ENCODE measurements at places on chromosomes 4 and X. TPM values are rescaled to one million over a fixed set of nuclear protein-coding genes. Genes with fewer than 3 reads are reported as not detected.
A peak's percentile ranks its signal among the peaks of the same experiment; 100 is the strongest.

DNA sequence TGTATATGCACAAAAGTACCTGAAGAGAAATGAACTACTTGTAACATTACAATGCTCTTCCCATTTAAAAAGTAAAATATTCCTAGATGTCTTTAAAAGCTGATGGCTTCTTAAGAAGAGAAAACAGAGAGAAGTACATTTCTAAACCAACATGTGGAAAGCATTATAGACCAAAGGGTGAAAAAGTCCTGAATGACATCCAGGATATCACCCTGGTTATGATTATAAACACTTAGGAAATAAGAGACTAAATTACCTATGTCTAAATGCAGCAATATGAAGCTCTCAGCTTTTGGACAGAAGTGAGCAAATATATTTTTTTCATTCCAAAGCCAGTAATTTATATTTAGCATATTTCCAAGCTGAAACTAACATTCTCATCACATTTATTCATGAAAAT lies 21.7 kb upstream of the EGFL6 start:
- H3K27me3 ChIP-seq = no peaks in the 10 kb centered on the region
- no peaks in the 10 kb centered on the region for H3K36me3 ChIP-seq
- no peaks in the 10 kb centered on the region for H3K4me1 ChIP-seq

DNA sequence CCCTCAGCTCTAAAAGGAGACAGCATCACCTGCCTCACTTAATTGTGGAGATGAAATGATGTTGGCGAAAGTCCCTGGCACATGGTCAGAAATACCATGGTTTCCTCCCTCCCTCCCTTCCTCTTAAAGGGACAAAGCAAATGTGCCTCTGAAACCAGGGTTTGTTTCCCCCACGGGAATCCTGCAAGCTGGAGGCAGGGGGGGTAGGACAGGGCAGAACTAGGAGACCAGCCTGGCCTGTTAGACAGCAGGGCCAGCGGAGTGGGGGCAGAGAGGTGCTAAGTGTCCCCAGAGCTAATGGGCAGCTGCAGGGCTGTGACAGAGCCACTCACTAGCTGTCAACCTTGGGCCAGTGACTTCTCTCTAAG lies 5.7 kb downstream of the RTL5 start:
- H3K27me3 ChIP-seq = no peaks in the 10 kb centered on the region
- no peaks in the 10 kb centered on the region for H3K36me3 ChIP-seq
- no peak overlapping the region for H3K27ac ChIP-seq
- no peak overlapping the region for H3K4me3 ChIP-seq
- no peaks in the 10 kb centered on the region for H3K4me1 ChIP-seq

DNA sequence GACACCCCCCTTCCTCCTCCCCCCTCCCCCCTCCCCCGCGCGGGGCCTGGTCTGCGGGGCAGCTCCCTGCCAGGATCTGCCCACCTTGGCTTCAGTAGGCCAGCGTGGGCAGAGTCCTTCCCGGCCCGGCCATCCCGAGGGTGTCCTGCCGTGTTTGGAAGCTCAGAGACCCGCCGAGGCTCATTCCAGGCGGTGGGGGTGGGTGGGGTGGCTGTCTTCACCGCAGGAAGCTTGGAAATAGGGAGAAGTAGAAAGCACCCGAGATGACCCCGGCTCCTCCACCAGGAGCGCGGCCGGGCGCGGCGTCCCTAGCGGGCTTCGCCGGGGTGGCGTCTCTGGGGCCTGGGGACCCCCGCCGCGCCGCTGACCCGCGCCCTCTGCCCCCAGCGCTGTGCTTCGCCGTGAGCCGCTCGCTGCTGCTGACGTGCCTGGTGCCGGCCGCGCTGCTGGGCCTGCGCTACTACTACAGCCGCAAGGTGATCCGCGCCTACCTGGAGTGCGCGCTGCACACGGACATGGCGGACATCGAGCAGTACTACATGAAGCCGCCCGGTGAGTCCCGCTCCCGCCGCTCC lies 1.6 kb downstream of the NAT8L start:
- no peaks in the 10 kb centered on the region for H3K36me3 ChIP-seq
- H3K27ac ChIP-seq = no peak overlapping the region
- DNase-seq = peak; percentile 32

- no peaks in the 10 kb centered on the region for H3K36me3 ChIP-seq
- no peak overlapping the region for H3K27ac ChIP-seq
- no peak overlapping the region for H3K4me3 ChIP-seq
- DNase-seq = no peak
- H3K27me3 ChIP-seq = no peaks in the 10 kb centered on the region
Observed at GRCh38 chr4:71130827-71131603, 137.6 kb downstream of the DCK start.

GRCh38 chr4:73068491-73069337 lies 802 bp downstream of the COX18 start:
- H3K4me3 ChIP-seq = peak overlapping the region; percentile 68
- no peaks in the 10 kb centered on the region for H3K4me1 ChIP-seq
- DNase-seq = no peak
- H3K36me3 ChIP-seq = no peaks in the 10 kb centered on the region
- H3K27ac ChIP-seq = peak overlapping the region; percentile 72

- H3K36me3 ChIP-seq = no peaks in the 10 kb centered on the region
- no peaks in the 10 kb centered on the region for H3K27me3 ChIP-seq
- H3K4me1 ChIP-seq = no peaks in the 10 kb centered on the region
- H3K4me3 ChIP-seq = no peak overlapping the region
Observed at GRCh38 chr4:87185146-87185870, 35.1 kb downstream of the KLHL8 start.

DNA sequence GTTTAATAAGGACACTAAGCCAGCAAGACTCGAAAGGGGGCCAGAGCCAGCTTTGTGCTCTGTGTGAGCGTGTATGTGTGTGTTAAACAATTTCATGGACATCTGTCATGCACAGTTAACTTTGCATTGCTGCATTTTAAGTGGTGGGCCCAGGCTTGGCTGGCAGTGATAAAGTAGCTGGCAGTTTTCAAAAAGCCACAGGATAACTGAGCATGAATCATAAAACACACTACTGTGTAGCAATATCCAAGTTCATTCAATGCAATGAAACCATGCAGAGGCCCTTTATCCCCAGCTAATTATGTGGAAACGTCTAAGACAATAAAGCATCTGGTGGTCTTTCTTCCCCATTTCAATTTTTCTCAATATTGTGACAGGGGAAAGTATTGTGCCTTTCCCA lies 132.9 kb downstream of the NKX6-1 start:
- no peak overlapping the region for H3K4me3 ChIP-seq
- no peaks in the 10 kb centered on the region for H3K4me1 ChIP-seq
- no peak for DNase-seq
- H3K36me3 ChIP-seq = no peaks in the 10 kb centered on the region
- H3K27ac ChIP-seq = no peak overlapping the region
- H3K27me3 ChIP-seq = no peaks in the 10 kb centered on the region

- H3K4me3 ChIP-seq = no peak overlapping the region
- no peaks in the 10 kb centered on the region for H3K36me3 ChIP-seq
- no peaks in the 10 kb centered on the region for H3K4me1 ChIP-seq
- no peaks in the 10 kb centered on the region for H3K27me3 ChIP-seq
Observed at GRCh38 chr4:111806331-111806730, 338.9 kb upstream of the FAM241A start.

DNA sequence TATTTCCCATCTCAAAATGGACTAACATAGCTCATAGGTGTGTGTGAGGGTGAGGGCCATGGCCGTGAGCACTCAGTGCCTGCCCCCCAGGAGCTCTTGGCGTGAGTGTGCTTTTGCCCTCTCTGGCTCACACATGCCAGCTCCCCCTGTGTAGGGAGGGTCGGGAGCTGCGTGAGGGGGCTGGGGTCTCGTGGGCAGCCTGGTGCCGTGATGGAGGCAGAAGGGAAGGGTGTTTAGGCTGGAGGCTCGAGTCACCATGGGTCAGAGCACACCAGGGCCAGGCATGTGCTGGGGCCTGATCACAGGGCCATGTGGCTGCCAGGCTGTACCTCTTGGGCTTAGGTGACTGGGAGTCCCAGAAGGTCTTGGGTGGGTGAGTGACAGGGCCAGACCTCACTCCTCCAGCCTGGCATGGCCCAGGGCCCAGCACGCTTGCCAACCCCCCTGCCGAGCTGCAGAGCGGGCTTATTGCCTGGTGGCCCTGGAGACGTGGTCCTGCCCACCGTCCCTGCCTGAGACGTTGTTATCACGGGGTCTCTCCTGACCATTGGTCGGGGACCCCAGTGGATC lies 44.0 kb downstream of the ADRA2C start:
- H3K4me1 ChIP-seq = no peaks in the 10 kb centered on the region
- H3K4me3 ChIP-seq = no peak overlapping the region
- H3K27me3 ChIP-seq = no peaks in the 10 kb centered on the region
- peak; percentile 57 for DNase-seq
- no peak overlapping the region for H3K27ac ChIP-seq

DNA sequence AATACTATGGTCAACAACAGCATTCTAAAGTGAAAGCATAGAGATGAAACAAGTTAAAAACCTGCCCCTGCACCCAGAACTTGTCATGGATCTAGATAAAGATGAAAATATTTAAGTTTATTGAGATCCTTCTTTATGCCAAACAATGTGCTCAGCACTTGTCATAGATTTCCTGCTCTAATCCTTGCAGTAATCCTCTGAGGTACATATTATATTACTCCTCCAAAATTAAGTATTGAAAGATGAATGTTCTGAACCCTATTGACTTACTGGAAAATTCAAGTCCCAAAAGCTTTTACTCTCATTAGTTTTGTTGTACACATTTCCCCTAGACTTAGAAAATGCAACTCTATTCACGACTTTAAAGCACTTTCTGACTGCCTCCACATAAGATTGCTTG lies 35.6 kb downstream of the CAMK2D start:
- H3K27ac ChIP-seq = no peak overlapping the region
- H3K4me3 ChIP-seq = no peak overlapping the region
- DNase-seq = no peak
- no peaks in the 10 kb centered on the region for H3K27me3 ChIP-seq

DNA sequence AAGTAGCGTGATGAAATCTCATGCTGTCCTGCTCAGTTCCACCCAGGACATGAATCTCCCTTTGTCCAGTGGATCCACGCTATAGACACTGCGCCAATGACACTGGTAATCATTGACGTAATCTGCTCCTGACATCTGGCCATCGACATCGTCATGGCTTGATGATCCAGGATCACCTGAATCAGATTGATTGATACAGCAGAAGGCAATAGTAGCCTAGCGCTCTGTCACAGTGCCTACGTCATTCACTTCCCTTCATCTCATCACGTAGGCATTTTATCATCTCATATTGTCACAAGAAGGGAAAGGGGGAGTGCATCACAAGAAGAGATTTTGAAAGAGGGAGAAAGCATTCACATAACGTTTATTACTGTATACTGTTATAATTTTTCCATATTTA lies 68.8 kb downstream of the STK32B start:
- H3K4me1 ChIP-seq = no peaks in the 10 kb centered on the region
- no peak overlapping the region for H3K4me3 ChIP-seq
- H3K36me3 ChIP-seq = no peaks in the 10 kb centered on the region
- no peak for DNase-seq
- no peaks in the 10 kb centered on the region for H3K27me3 ChIP-seq

- H3K27ac ChIP-seq = no peak overlapping the region
- peak; percentile 55 for DNase-seq
- no peak overlapping the region for H3K4me3 ChIP-seq
- no peaks in the 10 kb centered on the region for H3K27me3 ChIP-seq
Observed at GRCh38 chrX:150421816-150422215, 58.7 kb downstream of the MAMLD1 start.

DNA sequence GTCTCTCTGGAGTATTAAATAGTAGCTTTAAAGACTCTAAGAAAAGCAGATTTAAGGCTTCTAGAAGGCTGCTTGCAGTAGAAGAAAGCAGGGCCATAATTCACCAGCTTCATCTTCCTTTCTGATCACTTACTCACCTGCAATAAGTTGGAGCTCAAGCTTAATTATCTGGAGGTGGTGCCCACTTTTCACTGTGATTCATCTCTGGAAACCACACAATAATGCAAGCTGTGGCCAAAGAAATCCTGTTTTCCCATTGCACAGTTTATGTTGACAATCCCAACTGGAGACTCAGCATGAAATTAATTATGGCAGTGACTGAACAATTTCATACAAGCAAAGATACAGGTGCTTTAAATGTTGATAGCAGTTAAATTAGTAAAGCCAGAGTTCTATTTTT lies 14.7 kb downstream of the CWH43 start:
- no peak overlapping the region for H3K4me3 ChIP-seq
- H3K4me1 ChIP-seq = no peaks in the 10 kb centered on the region
- H3K27ac ChIP-seq = no peak overlapping the region
- no peak for DNase-seq

DNA sequence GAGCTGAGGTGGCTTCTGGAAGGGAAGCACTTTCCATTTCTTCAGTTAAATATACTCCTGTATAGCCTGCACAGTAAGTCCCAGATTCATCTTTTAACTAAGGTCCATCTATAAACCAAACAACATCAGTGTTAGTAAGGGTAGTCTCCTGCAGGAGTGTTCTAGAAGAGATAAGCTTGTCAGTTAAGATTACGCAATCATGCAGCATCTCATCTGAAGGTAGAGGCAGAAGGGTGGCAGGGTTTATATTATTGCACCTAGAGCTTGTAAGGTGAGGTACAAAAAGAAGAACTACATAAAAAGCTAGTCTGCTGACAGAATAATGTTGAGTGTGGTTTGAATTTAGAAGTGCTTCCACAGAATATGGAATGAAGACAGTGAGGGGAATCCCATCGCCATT lies 44.0 kb downstream of the NUDT10 start:
- no peaks in the 10 kb centered on the region for H3K4me1 ChIP-seq
- no peaks in the 10 kb centered on the region for H3K27me3 ChIP-seq
- DNase-seq = no peak
- no peaks in the 10 kb centered on the region for H3K36me3 ChIP-seq
- H3K4me3 ChIP-seq = no peak overlapping the region

GRCh38 chrX:123817288-123817894 lies 42.5 kb upstream of the XIAP start:
- H3K4me1 ChIP-seq = no peaks in the 10 kb centered on the region
- no peaks in the 10 kb centered on the region for H3K27me3 ChIP-seq
- H3K4me3 ChIP-seq = no peak overlapping the region
- no peaks in the 10 kb centered on the region for H3K36me3 ChIP-seq
- no peak overlapping the region for H3K27ac ChIP-seq

DNA sequence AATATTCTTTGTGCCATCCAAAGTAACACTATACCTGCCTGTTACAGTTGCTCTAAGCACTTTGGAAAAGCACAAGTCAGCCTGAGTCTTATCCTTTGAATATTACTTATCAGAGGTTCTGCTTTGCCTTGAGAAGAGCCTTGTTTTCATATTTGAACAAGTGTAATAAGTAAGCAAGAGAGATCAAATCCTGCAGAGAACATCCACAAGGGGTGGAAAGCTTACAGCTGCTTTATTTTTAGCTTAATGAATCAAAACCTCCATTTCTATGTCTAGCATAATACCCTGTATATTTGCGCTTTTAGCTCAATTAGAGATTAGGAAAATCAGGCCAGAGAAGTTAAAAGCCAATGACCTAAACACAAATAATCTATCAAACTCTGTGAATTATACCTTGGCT lies 139.8 kb downstream of the CDS1 start:
- DNase-seq = no peak
- no peaks in the 10 kb centered on the region for H3K4me1 ChIP-seq
- H3K27ac ChIP-seq = no peak overlapping the region
- peaks cover 2% of the 10 kb centered on the region for H3K36me3 ChIP-seq
- H3K27me3 ChIP-seq = no peaks in the 10 kb centered on the region

The ADGRG4 gene
- total RNA-seq = 1.5 TPM

The CFAP47 gene
- not detected for total RNA-seq

The NXF2 gene
- total RNA-seq = not detected

The NWD2 gene
- not detected for total RNA-seq

The RPS6KA6 gene
- total RNA-seq = 10.6 TPM

The NXF3 gene
- 1.7 TPM for total RNA-seq

The ADH7 gene
- total RNA-seq = not detected

The RAB41 gene
- total RNA-seq = not detected

The ARMCX1 gene
- total RNA-seq = 32.9 TPM

The TXK gene
- total RNA-seq = 2.3 TPM

Measured in aorta (tissue), 5 donors.